ENCODE measurements at places on chromosomes 4 and X. TPM values are rescaled to one million over a fixed set of nuclear protein-coding genes. Genes with fewer than 3 reads are reported as not detected.

ELF4 gene
- 9.5 TPM for total RNA-seq

SRPX2 gene
- 7.4 TPM for total RNA-seq

TLR10 gene
- total RNA-seq, result not detected

PLAC8 gene
- 2.6 TPM for total RNA-seq

DOK7 gene
- 0.26 TPM for total RNA-seq

NRK gene
- 1.8 TPM for total RNA-seq

TMSB15A gene
- 12.7 TPM for total RNA-seq

RHOXF2B gene
- total RNA-seq, result not detected

TMEM271 gene
- not detected for total RNA-seq

MSN gene
- total RNA-seq, result 285 TPM

SPANXD gene
- not detected for total RNA-seq

CCNB3 gene
- total RNA-seq, result 0.09 TPM

MPC1L gene
- not detected for total RNA-seq

HPGD gene
- 158 TPM for total RNA-seq

MAGEB2 gene
- total RNA-seq, result not detected

SRPX gene
- total RNA-seq, result 141 TPM

ARHGAP4 gene
- total RNA-seq, result 28.3 TPM

AKAP14 gene
- total RNA-seq, result 0.97 TPM

GUCY1A1 gene
- total RNA-seq, result 160 TPM

SYTL4 gene
- 169 TPM for total RNA-seq

ERAS gene
- not detected for total RNA-seq

PAGE5 gene
- not detected for total RNA-seq

CENPVL1 gene
- total RNA-seq, result not detected
